ENCODE measurements at places on chromosomes 4 and X.

- DNase-seq = no peak
Measured at GRCh38 chr4:69044247-69044646, 52.0 kb upstream of the UGT2B7 start.

DNA sequence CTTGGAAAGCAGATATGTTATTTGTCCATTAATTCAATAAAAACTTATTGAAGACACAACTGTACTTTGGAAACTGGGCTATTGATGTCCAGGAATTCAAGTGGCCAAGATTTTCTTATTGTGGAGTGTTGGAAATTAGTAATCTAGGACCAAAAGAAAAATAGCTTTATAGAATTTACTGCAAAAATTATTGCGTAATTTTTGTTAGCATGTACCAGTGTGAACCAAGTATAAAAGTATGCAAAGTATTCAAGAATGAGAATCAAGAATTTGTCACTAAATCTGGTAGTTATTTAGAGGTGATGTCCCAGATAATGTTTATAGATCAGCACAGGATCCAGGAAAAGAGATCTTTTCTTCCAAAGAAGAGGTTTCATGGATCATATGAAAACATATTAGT is 468.9 kb upstream of the CTSO start:
- no peak for DNase-seq

DNA sequence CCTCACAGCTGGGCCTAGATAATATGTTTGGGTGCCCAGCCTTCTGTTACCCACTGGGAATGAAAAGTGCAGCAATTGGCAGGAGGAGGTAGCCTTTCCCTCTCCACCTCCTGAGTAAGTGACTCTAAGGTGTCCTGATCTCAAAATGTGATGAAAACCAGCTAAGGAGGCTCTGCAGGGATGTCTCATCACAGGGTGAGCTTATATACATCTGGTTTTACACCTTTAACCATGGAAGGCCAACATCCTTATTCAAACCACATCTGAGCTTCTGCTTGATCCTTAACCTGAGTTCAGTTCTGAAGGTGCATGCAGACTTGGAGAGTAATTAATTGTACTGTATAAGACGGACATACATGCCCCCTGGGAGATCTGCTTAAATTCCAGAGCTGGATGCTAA is 53.7 kb downstream of the HOPX start:
- no peak for DNase-seq

DNA sequence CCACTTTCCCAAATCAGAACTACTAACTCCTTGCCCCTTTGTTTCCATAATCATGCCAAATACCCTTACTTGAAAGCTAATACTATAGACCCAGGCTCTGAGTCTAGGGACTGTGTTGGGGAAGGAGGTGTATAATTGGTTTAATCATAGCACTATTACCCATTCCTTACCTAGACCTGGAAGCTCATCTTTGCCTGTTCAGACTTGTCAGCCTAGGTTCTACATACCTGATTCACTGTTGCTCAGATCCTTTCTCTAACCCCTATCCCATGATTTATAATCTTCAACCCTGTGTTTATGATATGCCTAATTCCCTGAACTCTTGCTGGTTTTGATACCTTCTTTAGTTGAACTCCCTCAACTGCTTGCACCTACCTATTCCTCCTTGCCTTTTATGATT is 123.1 kb upstream of the GRIA3 start:
- DNase-seq = no peak

DNA sequence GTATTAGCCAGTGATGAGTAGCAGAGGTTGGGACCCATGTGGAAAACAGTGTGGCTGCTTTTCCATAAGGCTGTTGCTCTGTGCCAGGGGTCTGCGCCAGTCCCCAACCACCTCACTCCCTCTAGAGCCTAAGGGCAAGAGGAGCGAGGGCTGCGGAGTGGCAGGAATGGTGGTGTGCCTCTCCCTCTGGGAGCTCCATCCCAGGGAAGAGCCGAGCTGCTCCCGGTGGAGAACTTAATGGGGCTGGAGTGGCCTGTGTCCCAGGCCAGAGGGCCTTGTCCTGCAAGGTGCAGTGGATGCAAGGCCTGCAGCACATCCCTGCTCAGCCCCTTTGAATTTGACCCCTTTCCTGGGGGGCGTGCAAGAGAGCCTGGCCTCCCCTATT is 105.4 kb upstream of the GRXCR1 start:
- no peak for DNase-seq

DNA sequence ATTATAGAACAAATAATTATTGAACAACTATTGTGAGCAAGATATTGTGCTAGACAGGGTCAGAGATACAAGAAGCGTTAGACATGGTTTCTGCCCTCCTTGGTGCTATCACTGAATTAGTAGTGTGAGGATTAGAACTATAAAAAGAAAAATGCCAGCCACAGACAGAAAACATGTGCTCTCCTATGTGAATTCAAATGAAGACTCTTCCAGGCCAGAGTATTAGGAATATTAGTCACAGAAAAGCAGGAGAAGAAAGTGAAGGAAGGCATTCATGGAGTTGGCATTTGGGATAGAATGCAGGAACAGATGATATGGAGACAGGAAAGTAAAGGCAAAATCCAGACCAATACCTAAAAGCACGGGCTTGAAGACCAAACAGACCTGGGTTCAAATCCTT is 179.6 kb upstream of the TENM3 start:
- no peak for DNase-seq

DNA sequence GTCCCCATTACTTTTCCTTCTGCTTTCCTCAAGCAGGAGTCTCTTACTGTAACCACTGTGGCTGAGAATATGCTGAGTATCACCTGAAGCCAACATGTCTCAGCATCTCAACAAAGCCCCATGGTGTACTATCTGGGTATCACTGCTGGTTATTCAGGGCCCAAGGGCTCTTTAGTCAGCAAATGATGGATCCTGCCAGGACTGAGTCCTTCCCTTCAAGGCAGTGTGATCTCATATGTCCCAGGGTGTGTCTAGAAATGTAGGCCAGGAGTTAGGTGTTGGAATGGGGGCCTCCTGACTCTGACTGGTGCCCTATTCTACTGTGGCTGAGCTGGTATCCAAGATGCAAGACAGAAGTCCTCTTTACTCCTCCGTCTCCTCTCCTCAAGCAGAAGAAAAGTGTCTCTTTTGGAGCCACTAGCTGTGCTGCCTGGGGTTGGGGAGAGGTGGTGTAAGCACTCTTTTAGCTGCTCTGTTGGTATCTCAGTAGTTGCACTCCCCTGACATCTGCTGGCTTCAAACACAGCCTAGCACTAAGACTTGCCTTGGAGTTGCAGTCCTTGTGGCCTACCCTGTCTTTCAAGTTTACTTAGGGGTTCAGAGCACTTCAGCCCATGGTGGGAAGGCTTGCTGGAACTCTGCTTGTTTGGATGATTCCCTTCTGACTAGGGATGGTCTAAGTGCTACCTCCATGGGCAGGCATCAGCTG is 28.6 kb downstream of the OCIAD2 start:
- DNase-seq = no peak

DNA sequence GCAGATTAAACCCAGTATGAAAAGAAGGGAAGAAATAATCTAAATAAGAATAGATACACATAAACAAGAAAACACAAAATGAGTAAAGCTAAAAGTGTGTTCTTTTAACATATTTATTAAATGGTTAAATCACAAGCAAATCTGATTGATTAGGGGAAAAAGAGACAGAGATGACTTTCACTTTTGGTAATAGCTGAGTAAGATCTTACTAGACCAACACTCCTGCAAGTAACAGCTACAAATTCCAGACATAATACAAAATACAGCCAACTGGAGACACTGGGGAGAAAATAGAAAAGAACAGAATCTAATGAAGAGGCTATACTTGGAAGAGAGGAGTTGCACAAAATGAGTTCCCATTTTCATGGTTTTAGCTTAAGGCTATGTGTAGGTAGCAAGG is 33.5 kb downstream of the OR13H1 start:
- no peak for DNase-seq

GRCh38 chr4:153919667-153920066 is 130.8 kb upstream of the SFRP2 start:
- no peak for DNase-seq

- peak; percentile 15 for DNase-seq
Measured at GRCh38 chrX:36684053-36684452, 324.1 kb upstream of the FAM47C start.

- no peak for DNase-seq
Measured at GRCh38 chr4:147834480-147834879, 102.6 kb downstream of the ARHGAP10 start.

DNA sequence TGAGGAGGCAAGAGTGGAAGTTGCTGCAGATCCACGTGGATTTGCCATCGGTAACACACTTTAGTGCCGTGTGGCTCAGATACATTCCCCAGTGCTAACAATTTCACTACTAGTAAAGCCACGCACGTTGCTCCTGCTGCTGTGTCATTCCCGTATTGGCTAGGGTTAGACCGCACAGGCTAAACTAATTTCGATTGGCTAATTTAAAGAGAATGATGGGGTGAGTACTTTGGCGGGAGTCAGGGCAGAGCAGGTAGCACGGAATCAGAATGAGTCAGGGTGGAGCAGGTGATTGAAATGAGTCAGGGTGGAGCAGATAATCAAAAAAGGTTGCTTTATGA is 1337.5 kb downstream of the FSTL5 start:
- no peak for DNase-seq

DNA sequence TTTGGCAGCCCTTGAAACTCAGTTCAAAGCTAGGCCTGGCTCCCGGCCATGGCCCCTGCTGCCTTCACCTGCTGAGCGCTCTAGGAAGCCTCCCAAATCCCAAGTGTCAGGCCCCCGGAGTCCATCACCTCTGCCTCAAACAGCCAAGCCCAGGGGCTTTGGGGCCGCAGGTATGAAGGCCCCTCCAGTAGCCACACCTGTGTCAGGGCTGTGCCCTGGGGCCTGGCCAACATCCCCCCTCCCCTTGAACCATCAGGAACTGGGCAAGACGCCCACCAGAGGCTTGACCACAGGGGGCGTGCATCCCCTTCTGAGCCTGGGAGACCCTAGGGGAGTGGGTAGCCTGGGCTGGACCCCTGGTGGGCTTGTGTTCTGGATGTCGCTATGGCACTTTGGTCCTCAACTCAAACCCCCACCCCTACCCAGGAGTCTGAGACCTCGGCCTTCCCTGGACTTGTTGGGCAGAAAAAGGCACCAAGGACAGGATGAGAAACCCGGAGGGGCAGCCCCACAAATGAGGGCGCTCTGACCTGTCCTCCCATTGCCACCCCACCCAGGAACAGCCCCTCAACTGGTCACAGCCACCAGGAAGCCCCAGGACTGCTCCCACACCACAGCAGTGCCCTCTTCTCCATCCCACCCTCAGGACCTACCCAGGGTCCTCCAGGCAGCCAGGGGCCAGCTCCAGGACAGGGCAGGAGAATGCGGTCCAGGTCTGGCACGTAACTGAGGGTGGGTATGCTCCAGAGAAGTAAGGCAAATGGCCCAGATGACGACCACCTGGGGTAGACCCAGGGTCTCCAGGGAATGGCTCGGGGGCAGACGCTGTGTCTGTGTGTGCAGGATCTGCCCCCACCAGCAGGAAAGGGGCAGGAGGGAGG is 4.2 kb upstream of the SLBP start:
- no peak for DNase-seq
